ENCODE measurements at places on chromosomes 2 and 18.
A peak's percentile ranks its signal among the peaks of the same experiment; 100 is the strongest.

GRCh38 chr2:55302241-55302640 lies 33.2 kb upstream of the MTIF2 start:
- DNase-seq: no peak

DNA sequence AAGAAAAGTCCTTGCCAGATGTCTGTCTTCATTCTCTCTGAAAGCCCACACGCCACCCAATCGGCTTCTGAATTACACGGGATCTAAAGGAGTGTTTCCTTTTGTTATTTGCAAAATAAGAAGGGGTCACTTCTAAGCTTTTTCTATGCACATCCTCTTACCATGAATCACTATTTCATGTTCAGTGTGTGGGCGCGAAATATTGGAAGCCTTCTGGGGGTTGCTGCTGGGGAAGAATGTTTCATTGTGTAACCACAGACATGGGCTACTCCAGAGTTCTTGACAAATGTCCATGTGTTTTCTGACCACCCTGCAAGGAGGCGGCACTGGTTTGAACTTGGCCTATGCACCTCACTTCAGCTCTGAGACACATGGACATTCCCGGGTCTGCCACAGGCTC lies 133.6 kb upstream of the APCDD1 start:
- DNase-seq: no peak

GRCh38 chr2:127308586-127309138 lies 14.7 kb upstream of the ERCC3 start:
- DNase-seq: no peak

DNA sequence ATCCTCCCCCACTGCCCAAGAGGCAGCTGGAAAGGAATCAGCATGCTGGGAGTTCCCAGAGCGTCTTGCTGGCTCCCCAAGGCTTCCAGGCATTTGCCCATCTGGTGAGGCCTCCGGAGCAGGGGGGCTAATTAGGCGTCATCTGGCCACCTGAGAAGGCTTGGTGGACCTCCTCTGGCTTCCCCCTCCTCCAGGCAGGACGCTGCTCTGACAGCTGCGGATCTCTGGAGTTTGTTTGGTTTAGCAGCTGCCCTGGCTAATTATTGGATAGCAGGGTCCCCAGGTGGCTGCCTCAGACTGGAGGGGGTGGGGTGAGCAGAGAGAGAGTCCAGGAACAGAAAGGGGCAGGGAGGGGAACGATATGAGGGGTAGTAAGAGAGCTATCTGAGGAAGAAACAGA lies 425.2 kb upstream of the MEX3C start:
- no peak for DNase-seq

- no peak for DNase-seq
Measured at GRCh38 chr2:112794131-112794733, 9.9 kb upstream of the IL1A start.

DNA sequence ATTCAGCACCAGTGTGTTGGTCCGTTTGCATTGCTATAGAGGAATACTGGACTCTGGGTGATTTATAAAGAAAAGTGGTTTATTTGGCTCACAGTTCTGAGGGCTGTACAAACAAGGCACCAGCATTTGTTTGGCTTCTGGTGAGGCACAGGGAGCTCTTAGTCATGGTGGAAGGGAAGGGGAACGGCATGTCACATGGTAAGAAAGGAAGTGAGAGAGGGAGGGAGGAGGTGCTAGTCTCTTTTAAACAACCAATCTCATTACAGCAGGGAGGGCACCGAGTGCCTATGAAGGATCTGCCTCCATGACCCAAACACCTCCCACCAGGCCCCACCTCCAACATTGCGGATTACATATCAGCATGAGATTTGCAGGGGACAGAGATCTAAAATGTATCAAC lies 143.9 kb upstream of the DLX2 start:
- DNase-seq: no peak

DNA sequence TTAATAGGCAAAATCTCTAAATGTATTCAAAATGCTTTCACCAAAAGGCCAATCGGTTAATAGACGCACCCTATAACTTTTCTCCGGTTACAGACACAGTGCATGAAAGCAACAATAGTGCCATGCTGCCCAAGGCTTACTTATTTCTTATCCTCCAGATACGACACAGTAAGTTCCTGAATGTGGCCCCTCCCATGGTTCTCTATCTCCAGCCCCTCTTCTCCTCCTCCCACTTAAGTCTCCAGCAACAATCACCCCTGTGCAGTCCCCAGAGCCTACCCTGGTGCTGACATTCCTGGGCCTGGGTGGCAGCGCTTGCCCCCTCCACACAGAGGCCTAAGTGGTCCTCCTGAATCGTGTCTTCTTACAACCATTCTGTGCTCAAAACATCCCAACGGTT lies 3.6 kb downstream of the KIDINS220 start:
- no peak for DNase-seq

GRCh38 chr18:59923539-59924196 lies 23.9 kb downstream of the PMAIP1 start:
- no peak for DNase-seq

DNA sequence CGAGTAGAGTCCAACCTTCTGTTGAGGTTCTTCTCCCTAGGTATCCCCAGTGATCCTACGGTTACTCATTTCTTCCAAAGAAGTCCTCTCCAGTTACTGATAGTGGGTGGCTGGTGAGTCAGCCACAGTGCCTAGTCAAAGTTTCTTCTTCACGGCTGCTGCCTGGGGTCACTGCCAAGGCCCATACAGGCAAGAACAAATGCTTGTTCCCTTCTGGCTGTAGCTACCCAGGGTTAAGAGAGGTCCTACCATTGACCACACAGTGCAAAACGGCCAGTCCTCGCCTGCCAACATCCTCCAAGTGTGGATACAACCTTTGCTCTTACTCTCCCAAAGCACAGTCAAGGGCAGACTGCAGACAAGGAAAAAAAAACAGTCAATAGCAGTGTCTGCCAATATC lies 2.9 kb upstream of the PTPN4 start:
- DNase-seq: peak; percentile 7

DNA sequence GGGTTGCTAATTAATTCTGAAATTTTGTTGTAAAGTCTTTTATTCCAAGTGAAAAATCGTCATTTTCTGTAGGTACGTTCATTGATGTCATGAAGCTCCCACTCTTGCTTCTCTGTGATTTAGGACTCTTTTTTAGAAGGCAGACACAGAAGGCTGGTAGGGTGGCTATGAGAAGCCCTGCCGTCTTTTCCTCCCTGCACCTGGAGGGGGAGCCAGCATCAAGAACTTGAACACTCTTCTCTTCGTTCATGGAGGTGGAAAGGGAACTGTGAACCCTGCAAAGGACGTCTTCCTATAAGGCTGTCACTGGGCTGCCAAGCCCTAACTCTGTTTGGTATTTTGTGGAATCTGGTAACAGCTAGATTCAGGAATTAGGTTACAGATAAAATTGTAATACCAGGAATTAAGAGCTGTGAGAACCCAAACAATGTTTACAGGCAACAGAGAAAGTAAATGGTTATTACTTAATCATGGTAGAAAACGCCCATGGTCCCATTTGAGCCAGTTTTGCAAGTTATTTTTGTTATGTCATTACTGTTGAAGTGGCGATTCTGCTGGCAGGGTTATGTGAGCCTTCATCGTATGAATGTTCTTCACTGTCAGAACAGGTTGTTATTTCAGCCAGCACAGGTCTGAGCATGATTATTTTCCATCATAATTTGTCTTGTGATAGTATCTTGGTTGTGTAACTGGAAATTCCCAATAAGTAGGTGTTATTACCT lies 112.2 kb downstream of the OSBPL6 start:
- no peak for DNase-seq

DNA sequence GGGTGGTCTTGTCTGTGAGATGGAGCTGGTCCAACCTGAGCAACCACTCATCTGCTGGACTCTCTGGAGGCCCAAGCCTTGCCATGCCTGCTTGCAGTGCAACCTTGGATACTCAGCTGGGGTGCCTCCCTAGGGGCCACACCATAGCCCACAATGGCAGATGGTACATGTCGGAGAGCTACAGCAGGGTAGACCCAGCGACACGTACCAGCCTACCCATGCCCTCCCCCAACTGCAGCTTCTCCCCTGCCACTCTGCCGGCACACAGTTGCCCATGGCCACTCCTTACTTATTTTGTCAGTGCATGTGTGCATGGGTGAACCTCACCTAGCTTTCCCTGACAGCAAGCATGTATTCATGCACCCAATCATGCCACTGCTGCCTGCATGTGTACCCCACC lies 690.9 kb downstream of the CCDC85A start:
- no peak for DNase-seq

GRCh38 chr2:3625186-3625585 lies 30.3 kb downstream of the COLEC11 start:
- no peak for DNase-seq

GRCh38 chr2:26043862-26044696 lies 10.2 kb downstream of the RAB10 start:
- DNase-seq: peak; percentile 16

- DNase-seq: no peak
Measured at GRCh38 chr2:143558665-143559064, 429.4 kb downstream of the ARHGAP15 start.

GRCh38 chr18:11309172-11309571 lies 159.8 kb upstream of the PIEZO2 start:
- no peak for DNase-seq

GRCh38 chr2:62197011-62197924 lies 1.4 kb downstream of the B3GNT2 start:
- peak; percentile 16 for DNase-seq
